ENCODE measurements at places on chromosomes 2 and 18.

DNA sequence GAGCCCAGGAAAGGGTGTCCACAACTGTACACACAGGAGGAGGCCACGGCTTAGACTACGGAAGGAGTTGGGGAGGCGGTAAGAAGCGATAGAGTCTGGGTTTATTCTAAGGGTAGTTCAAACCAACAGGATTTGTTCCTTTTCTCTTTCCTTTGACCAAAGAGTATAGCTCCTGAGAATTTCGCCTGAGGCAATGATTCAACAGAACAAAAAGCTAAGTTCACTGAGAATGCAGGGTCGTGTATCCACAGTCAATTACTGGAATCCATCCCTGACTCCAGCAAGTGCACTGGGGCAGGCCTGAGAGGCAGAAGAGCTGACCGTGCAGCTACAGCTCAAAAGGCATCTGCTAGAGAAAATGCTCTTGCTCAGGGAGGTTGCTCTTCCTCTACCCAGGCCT lies 140.9 kb downstream of the TFCP2L1 start:
- no peak for DNase-seq

DNA sequence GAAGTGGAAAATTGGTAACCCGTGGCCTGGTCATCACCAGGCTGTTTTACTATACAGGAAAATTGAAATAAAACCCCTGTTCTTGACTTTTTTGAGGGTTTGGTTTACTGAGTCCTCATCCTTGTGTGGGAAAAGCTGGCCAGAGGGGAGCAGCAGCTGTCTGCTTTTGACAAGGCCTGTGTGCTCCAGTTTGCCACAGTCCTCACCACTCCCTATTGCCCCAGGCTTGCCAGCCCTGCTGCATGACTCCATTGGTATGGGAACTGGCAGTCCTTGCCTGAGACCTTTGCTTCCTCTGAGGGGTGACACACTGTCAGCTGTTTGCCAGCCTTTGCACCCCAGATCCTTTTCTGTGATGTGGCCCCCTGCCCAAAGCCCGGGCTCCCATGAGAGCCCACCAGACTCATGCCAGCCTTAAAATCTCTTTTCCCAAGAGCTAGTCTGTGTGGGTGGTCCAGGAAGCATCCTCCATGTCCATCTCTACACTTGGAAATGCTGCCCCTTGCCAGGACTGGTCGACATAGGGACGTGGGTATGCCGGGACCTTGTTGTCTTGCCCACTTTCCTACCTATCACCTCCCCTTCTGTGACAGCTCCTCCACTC lies 39.0 kb downstream of the GLI2 start:
- DNase-seq, result no peak

DNA sequence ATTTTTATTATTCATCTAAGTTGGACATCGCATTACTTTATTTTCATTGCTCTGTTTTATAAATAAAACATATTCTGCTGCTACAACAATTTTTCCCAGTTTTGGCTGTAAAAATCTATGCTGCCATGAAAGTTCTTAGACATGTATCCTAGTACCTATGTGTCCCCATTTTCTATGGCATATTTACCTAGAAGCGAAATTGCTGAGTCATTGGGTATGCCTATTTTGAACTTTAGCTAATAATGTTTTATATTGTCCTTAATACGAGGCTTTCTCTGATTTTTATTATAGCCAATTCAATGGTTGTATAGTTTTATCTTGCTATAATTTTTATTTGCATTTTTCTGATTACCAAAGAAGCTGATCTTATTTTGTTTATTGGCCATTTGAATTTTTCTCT lies 110.5 kb upstream of the DPP10 start:
- DNase-seq, result no peak

DNA sequence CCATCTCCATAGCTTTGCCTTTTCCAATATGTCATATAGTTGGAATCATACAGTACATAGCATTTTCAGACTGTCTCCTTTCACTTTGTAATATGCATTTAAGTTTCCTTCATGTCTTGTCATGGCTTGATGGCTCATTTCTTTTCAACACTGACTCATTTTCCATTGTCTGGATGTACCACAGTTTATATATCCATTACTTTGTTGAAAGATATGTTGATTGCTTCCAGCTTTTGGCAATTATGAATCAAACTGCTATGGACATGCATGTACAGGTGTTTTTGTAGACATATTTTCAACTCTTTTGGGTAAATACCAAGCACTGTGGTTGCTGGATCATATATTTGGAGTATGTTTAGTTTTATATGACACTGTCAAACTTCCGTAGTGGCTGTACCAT lies 26.3 kb downstream of the ACSL3 start:
- DNase-seq, result no peak

DNA sequence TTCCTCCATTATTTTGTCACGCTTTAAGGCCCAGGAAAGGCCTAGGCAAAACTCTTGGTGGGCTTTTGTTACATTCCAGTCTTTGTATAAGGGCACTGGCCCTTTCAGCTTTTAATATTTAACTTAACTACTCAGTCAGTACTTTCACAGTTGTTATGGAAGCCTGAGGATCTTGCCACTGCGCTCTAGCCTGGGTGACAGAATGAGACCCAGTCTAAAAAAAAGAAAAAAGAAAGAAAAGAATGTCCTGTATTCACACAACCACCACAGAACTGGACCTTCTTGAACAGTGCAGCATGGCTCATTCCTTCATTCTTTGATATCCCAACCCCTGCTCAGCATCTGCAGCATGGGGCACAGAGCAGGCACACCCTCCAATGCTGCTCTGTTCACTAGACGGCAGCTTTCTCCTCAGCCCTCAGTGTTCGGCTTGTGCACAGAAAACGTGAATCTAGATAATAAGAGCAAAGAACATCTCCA lies 93.4 kb upstream of the MSH2 start:
- no peak for DNase-seq

DNA sequence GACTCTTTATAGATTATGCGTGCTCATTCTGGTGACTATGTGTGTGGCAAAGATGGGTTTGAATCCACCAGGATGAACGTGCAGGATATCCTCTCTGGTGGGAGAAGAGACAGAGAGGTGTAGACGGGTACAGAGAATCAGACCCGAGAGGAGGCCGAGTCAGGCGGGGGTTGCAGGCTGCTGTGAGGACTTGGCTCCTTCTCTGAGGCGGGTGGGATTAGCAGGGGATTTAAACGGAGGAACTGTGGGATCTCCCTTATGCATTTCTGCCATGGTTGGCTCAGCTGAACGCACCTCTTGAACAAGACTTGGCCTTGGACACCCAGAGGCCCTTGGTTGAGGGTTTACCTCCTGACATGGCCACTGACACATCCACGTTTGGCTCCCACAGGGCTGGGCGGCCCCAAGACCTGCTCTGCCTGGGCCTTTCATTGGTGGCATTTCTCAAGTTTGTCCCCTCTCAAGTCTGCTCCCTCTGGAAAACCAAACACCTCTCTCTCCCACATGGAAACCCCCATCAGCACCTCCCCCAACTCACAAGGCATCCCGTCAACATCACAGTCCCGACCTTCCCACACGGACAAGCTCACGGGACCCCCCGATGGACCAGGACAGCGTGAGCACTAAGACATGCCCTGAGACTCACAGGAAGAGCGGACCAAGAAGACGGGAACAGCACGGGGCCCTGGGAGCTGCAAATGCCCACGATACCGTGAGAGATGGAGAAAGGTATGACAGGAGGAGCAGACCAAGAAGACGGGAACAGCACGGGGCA lies 158.3 kb downstream of the RTP5 start:
- no peak for DNase-seq

DNA sequence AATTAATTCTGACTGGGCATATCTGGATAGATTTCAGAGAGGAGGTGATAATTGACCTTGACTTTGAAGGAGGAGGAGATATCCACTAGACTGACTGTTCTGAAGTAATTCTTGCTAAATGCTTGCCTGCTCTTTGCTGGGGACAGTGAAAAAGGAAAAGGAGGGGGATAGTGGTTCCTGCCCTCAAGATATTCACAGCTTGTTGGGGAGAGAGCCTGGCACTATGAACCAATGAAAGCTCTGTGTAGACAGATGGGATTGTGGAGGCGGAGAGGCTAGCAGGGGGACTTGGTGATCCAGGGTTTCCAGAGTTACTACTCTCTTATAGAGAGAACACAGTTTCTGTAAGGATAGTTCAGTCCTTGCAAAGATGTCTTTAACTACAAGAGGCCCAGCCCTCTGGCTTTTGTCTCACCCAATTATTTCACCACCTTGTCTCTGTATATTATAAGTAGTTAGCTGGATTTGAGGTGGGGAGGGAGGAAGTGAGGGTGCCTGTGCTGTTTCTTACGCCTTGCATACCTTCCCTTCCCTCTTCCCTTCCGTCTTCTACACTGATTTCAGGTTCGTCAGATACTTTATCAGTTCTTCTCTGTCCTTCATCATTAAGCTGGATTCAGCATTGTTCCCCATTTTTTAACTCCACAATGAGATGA lies 190.4 kb downstream of the PRKCE start:
- no peak for DNase-seq

DNA sequence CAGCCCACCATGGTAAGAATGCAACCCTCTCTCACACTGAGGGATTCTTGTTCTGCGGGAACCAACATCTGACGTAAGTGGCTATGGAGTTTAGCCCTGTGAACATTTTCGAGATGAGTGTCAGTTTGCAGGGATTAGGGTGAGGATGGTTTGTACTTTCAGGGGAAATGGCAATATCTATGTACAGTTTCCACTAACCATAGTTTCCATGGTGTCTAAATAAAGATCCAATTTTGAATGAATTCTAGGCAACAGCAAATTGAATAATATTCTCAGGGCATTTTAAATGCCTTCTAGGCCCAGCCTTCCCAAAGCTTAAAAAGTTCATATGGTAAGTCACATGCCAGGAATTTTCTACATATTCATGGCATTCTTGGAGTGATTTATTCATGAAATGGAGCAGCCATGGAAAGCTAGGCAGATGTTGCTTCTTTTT lies 105.4 kb upstream of the MMADHC start:
- no peak for DNase-seq

DNA sequence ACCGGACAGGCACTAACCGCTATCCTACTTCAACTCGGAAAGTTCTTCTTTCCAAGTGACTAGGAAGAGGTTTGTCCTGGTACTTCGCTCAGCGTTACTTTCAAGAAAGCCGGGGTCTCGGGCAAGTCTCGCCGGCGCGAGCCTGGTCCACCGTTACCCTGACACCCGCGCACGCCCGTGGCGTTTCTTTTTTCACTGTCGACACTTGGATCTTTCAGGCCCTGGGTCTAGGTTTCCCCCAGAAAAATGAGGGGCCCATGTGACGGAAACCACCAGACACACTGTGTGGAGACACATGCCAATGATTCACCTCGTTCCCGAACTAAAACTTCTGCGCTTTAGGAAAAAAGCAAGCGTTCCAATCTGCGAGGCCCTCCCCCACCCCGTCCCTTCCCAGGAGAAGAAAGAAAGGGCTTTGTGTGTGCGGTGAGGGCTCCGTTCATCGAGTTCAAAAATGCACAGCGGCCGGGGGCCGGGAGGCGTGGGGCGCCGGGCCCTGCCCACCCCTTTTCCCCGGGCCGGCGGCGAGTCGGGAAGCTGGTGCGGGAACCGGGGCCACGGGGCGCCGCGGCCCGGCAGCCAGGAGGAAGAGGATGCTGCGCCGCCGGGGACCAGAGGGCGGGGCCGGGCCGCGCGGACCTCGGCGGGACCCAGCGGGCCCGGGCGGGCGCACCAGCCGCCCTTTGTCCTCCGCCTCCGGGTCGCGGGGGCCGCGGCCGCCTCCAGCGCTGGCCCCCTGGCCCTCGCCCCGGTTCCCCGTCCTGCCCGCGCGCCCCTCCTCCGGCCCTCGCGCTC lies 2.6 kb downstream of the ZNF521 start:
- peak; percentile 71 for DNase-seq

- DNase-seq, result no peak
Measured at GRCh38 chr2:78093436-78093835, 571.3 kb upstream of the LRRTM4 start.

- peak; percentile 67 for DNase-seq
Measured at GRCh38 chr2:201450954-201451291, 335 bp downstream of the TRAK2 start.

DNA sequence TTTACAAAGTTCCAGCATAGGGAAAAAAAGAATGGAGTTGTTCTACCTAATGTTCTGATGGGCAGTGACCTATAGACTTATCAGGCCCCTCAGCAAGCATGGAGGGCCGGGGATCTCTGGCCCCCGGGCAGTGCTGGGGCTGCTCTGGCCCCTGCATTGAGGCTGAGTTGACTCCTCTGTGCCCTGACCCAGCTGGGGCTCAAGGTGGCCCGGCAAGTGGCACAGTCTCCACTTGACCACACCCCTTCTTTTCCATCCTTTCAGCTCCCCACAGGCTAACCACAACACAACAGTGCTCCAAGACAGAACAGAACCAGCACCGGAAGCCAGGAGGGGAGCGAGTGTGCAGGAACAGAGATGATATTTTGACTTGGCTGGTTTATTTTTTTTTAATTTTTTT lies 19.9 kb downstream of the TOGARAM2 start:
- DNase-seq, result no peak

- DNase-seq, result no peak
Measured at GRCh38 chr18:40222776-40223175, 1732.3 kb upstream of the PIK3C3 start.

DNA sequence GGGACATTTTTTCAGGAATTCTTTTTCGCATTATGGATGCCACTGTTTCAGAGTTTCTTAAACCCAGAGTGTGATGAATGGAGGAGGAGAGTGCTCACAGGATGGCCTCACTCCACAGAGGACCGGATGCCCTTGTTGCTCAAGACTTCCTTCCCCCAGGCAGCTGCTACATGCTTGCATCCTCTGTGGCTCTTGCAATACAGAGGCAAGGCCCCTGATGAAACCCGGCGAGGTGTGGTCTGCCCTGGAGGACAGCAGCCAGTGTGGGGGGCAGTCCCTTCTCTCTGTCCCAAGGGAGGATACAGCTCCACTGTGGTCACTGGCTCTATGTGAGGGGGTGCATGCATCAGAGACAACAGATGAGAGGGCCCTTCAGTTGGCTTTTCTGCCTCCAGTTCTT lies 109.6 kb downstream of the SH3RF3 start:
- DNase-seq, result no peak

- no peak for DNase-seq
Measured at GRCh38 chr2:156421851-156422250, 14.3 kb upstream of the GPD2 start.

GRCh38 chr2:55120634-55121359 lies 70.5 kb upstream of the RTN4 start:
- peak; percentile 63 for DNase-seq

DNA sequence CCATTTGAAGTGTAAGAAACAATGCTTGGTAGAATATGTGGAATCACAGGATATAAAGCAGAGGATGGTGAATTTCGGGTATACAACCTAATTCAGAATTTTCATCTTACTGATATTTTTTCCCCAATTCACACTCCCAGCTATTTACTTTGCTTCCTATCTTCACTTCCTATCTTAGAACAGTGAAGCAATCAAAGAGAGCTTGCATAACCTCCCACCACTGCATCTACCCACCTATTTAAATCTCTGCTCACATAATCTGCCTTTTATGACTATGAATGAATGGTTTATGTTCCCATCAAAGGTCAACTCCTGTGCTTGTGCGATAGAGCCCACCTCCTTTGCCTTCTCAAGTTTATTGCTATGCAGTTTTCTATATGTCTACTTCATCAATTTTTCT lies 3.3 kb downstream of the RMDN2 start:
- no peak for DNase-seq
